ENCODE measurements at places on chromosomes 5 and 9.
A peak's percentile ranks its signal among the peaks of the same experiment; 100 is the strongest.

GRCh38 chr9:87547671-87548081 lies 50.0 kb downstream of the DAPK1 start:
- no peak for DNase-seq

GRCh38 chr5:64569858-64570257 lies 64.0 kb downstream of the RGS7BP start:
- no peak for DNase-seq

GRCh38 chr9:134189470-134190231 lies 25.3 kb upstream of the RNU6ATAC start:
- no peak for DNase-seq

- DNase-seq: no peak
Measured at GRCh38 chr5:10853154-10853553, 92.1 kb upstream of the DAP start.

GRCh38 chr5:34534523-34535103 lies 121.5 kb upstream of the RAI14 start:
- no peak for DNase-seq

- no peak for DNase-seq
Measured at GRCh38 chr5:67203701-67204074, 7.1 kb upstream of the CD180 start.

GRCh38 chr9:120187758-120188157 lies 392.2 kb downstream of the CDK5RAP2 start:
- DNase-seq: no peak

DNA sequence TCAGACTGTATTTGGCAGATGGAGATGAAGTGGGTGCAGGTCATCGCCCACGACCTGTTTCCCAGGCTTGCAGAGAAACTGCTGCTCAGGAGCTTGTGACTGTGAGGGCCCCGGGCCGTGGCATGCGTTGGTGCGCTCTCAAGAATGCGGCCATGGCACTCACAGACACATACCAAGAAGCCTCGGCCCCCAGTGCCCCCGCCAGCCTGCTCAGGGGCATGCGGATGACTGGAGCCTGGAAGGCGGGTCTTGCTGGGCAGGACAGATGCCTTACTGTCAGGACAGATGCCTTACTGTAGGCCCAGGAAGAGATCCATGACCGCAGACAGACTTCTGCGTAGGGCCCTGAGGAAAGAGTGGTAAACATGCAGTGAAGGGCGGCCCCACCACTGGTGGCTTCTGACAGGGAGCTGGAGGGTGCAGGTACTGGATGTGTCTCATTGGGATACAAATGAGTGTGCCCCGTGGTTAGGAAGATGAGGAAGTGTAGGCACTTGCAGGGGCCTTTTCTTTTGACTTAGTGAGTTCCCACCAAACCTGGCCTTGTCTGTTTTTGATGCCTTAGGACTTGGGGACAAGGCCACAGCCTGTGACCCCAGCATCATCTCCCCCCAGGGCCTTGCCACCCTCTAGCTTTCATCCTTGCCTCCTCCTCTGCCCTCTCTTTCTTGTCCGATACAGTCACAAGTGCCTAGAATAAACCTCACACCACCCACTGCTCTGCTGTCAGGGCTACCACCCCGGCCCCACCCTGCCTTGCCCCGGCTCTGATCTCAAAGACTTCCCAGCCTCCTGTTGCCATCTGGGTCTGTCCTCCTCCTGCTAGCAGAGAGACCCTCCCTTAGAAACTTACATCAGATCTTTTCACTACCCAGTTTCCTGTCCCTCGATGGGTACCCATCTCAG lies 68.8 kb upstream of the ABL1 start:
- no peak for DNase-seq

DNA sequence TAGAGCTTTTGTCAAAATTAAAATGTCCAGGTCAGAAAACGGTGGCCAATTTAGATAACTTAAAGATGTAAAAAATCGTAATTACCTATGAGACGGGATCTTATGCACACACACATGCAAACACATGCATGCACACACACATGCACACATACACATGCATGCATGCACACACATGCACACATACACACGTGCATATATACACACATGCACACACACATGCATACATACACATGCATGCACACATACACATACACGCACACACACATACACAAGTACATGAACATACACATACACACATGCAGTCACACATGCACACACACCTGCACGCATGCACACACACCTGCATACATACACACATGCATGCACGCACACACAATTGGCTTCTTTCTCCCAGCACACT lies 362.0 kb downstream of the IRX1 start:
- DNase-seq: no peak

DNA sequence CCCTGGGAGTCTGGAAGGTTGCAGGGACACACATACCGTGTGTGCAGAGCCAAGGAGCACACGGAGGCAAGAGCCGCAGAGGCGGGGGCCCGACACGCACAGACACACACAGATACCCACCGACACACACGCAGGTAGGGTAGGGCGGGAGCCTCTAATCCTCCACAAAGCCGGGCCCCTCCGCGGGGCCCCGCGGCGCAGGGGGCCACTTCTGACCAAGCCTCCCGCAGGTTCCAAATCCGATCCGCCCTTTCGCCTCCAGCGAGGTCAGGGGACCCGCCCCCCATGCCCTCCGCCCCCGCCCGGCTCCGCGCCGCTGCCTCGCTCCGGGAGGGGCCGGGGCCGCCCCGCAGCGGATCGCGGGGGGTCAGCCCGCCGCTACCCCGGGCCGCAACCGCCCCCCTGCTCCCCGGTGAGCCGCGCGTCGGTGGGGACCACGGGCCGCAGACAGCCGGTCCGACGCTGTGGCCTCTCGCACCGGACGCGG lies 1.4 kb upstream of the LMX1B start:
- no peak for DNase-seq

DNA sequence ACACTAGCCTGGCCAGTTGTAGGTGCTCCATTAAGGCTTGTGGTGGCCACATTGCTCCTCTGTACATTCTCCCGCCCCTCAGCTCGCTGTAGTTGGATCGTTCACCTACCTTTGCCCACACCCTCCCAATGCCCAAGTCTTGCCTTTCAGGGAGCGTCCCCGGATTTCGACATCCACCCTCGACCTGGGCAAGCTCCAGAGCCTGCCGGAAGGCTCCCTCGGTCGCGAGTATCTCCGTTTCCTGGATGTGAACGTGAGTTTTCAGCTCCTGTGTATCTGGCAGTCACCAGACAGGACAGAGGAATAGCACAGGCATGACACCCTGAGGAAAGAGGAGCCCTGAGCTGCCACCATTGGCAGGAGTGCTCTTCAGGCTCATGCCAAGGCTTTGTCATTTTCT lies 3.0 kb downstream of the COQ4 start:
- no peak for DNase-seq

DNA sequence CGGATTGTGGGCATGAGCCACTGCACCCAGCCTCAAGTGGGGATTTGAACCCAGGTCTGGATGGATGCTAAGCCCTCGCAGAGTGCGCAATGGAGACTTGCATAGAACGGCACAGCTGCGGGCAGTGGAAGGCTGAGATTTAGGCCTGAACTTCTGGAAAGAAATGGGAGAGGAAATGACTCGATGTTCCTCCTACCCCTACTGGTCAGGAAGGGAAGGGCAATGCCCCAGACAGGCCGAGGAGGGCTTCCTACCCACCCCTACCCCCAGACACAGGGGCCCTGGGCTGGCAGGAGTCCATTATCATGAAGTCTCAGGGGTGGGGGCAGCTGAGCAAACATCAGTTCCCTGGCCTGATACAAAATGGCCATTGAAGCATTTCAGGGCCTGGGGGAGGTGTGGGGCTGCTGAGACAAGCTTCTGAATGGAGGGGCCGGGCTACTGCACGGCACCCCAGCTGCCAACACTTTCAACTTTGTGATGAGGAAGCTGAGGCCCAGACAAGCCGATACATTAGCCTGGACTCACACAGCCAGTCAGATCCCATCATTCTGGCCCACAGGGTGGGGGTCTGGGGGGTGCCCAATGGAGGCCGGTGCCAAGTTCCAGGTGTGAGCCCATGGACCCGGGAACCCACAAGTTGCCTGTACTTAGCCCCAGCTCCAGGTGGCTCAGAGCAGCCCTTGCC lies 13.5 kb upstream of the WDR38 start:
- DNase-seq: no peak

GRCh38 chr5:107781451-107781850 lies 110.7 kb upstream of the EFNA5 start:
- DNase-seq: no peak

DNA sequence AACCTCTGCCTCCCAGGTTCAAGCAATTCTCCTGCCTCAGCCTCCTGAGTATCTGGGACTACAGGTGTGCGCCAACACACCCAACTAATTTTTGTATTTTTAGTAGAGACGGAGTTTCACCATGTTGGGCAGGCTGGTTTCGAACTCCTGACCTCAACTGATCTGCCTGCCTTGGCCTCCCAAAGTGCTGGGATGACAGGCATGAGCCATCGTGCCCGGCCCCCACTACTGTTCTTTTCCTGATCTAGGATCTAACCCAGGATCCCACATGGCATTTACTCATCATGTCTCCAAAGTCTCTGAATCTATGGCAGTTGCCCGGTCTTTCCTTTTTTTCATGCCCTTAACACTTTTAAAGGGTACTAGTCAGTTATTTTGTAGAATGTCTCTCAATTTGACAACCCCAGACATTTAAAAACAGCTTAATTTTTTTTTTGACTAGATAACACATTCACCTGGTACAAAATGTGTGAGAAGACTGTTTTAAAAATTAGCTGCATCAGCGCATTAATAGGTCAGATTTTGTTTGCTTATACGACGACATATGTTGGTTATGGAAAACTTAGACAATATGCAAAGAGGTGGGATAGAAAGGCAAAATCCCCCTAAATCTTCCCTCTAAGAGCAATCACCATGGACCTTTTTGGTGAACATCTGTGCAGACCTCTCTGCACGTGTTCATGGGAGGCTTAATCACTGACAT lies 46.5 kb downstream of the STOM start:
- DNase-seq: no peak

GRCh38 chr5:131389096-131389868 lies 125.4 kb downstream of the CDC42SE2 start:
- no peak for DNase-seq

DNA sequence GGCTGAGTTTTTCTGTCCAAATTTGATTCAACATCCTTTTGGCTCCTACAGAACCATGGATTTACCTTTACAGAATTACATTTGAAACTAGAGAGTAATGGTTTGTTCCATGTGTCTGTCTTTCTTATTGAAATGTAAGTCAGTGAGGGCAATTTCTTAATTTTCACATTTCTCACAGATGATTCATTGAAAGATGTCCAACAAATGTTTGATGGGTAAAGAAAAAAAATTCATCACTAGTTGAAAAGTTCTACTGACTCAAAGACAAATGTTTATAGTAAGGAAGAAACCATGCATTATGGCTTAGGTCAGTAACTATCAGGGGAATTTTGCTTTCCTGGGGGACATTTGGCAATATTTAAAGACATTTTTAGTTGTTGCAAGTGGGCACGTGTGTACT lies 131.6 kb upstream of the TRPM3 start:
- DNase-seq: no peak

GRCh38 chr5:123514615-123515355 lies 2.8 kb downstream of the CSNK1G3 start:
- DNase-seq: no peak

- DNase-seq: no peak
Measured at GRCh38 chr5:13378091-13378490, 566.4 kb downstream of the DNAH5 start.

DNA sequence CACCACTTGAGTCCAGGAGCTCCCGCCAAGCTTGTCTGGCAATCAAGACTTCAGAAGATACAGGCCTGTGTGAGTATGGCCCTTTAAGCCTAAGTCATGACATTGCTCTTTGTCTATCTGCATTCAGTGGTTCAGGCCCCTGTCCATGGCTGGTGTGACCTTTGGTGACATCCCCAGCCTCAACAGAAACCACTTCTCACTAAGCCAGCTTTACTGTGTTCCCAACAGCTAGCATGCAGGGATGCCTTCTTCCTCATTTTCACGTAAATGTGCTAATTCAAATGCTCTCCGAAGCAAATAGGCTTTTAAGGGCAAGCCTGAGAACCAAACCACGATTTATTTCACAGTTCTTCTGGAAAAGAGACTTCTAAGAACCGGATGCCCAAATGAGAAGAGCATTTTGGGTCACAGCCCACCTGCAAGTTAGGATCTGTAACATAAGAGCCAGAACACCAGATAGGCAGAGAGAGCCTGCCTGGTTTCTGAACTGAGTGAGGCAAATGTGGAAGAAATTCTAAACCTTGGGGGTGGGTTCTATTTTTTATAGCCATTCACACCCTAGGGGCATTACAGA lies 14.9 kb downstream of the CD180 start:
- no peak for DNase-seq

GRCh38 chr9:35258660-35259474 lies 97.1 kb downstream of the UNC13B start:
- DNase-seq: peak; percentile 12

- no peak for DNase-seq
Measured at GRCh38 chr5:174829511-174829864, 105.1 kb downstream of the MSX2 start.

DNA sequence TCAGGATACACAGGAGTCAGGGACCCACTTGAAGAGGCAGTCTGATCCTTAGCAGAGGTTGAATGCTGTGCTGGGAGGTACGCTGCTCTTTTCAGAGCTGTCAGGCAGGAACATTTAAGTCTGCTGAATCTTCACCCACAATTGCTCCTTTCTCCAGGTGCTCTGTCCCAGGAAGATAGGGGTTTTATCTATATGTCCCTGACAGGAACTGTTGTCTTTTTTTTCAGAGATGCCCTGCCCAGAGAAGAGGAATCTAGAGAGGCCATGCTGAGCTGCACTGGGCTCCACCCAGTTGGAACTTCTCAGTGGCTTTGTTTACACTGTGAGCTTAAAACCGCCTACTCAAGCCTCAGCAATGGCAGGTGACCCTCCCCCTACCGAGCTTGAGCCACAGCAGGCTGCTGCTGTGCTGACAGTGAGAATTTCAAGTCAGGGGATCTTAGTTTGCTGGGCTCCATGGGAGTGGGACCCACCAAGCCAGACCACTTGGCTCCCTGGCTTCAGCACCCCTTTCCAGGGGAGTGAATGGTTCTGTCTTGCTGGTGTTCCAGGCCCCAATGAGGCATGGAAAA lies 169.0 kb downstream of the FBXL17 start:
- no peak for DNase-seq

GRCh38 chr9:10701906-10702305 lies 89.1 kb upstream of the PTPRD start:
- DNase-seq: no peak

DNA sequence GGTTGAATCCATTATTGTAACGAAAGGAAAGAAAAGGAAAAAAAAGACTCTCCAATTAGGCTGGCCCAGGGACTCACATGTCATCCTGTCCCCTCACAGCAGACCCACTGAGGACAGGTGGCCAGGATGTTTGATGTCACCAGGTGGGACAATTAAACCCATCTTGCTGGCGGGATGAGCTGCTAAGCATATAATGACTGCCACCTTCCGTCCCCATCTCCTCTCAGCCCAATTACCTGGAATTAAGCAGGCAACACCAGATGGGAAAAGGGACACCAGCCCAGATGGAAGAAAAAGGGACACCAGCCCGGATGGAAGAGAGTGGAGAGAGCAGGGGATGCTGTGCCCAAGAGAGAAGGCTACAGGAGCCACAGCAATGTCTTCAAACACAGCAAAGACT lies 116.6 kb upstream of the SARDH start:
- DNase-seq: no peak

GRCh38 chr5:40779561-40779960 lies 18.6 kb downstream of the PRKAA1 start:
- no peak for DNase-seq

All from stimulated activated CD4-positive, alpha-beta T cell treated with anti-CD3 and anti-CD28 coated beads, Interleukin-2, amount 100 ng/mL, for 4 hours (primary cell).